ENCODE measurements at places on chromosomes 13 and 19.

DNA sequence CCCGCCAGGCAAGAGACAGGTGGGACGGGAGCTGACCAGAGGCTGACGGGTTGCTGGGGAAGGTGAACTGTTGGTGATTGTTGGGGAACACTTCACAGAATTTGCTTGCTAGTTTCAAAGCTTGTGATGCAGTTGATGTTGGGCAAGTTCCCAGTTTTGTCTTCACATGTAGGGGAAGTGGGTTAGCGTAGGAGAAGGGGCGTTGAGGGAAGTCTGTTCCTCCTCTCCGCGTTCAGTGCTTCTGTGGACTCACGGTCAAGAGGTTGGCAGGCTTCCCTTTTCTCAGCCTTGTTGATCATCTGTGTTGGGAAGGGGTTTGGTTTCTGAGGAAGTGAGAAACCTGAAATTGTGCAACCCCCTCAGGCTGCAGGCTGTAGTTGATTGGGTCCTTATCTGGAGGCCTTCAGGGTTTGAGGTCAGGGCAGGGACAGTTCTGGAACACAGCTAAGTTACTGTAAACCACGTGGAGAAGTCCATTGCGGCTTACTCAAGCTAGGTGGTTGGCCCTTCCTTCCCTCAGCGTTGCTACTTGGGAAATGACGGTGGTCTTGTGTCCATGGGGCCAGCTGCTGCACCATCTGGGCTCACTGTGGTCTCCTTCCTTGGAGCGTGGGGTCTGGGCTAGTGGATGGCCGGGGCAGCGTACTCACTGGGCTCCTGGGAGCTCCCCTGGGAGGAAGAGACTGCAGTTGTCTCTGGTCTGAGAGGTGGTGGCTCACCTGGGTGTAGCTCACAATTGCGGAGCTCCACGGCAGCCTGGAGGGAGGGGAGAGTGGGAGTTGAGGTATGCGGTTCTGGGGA is 7.5 kb downstream of the RPS9 start:
- DNase-seq: peak; percentile 100

DNA sequence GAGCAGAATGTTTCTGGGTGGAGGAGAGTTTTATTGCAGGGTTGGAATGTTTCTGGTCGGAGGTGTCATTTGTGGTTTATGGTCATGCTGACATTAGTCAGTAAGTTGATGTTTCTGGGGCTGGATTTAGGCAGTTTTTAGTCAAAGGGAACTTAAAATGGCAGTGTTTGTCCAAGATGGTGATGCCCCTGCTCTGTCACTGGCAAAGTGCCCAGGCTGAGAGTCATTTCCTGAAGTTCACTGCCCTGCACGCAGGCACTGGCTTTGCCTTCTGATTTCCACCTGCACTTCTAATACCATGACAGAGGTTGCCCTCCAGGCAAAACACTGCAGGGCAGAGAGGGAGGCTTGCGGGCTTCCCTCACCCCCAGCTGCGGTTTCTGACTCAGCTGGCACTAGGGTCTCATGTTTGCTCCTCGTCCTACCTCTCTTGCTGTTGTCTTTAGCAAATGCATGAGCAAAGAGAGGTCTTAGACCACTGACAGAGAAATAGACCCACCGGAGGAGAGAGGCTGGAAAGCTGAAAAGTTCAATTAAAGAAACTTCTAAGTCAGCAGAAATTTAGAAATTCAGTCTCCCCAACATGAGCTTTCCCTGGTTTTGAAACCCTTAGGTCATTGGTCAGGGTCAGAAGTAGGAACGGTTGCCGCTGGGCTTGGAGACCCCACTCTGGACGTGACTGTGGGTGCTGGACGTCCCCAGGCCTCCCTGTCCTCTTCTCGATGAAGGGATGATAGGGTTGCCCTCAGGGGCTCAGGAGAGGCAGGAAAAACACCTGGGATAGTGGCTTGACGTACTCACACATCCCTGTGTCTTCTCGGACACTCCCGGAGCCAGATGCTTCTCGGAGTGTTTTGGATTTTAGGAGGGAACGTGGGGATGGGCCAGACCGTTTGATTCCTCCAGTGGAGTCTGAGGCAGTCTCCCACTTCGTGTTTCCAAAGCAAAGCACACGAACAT is 26.3 kb downstream of the TMEM255B start:
- DNase-seq: no peak

- peak; percentile 33 for DNase-seq
These were observed at the start of gene ZFR2 for GRCh38 chr19:3868770-3869456. Gene ZFR2 (minus strand): TSS chr19:3869038. CDS start chr19:3869017, 21 bp downstream.

- DNase-seq: no peak
These were observed 115.8 kb downstream of the KATNAL1 start for GRCh38 chr13:30191491-30192100.

DNA sequence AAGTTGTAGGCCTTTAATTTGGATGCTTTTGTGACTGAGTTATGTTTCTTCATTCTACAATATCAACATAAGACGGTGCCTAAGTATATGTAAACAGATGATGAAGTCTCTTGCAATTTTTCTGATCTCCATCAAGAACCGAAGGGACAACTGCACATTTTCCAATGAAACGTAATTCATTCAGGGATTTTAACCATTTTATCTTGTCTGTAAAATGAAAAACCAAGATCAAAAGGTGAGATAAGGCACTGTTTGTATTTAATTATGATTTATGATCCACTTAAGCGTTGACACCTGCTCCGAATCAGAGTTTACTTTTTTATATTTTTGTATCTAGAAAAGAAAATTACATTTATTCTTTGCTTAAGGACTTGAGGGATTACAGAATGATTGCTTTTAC is 556.8 kb upstream of the ARGLU1 start:
- DNase-seq: no peak

DNA sequence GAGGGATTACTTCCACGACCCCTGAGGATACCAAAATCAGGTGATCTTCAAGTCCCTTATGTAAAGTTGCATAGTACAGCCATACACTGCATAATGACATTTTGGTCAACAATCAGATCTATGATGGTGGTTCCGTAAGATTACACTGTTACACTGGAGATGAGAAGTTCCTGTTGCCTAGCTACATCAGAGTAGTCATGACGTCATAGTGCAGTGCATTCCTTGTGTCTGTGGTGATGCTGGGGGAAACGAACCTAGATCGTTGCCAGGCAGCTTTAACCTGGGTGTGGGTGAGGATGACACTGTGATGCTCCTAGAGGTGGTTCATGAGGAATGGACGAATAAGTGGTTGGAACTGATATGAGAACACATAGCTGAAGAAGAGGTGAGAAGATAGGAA is 9.1 kb downstream of the ZNF610 start:
- DNase-seq: no peak

GRCh38 chr13:42380420-42381164 is 108.6 kb downstream of the AKAP11 start:
- peak; percentile 56 for DNase-seq

- DNase-seq: no peak
These were observed 54.0 kb downstream of the ALOX5AP start for GRCh38 chr13:30789166-30789862.

GRCh38 chr19:58150328-58150921 is at the start of gene ZNF329:
Gene ZNF329 (minus strand): TSS chr19:58150789. CDS start chr19:58129503, 21,286 bp downstream.
- peak; percentile 93 for DNase-seq

DNA sequence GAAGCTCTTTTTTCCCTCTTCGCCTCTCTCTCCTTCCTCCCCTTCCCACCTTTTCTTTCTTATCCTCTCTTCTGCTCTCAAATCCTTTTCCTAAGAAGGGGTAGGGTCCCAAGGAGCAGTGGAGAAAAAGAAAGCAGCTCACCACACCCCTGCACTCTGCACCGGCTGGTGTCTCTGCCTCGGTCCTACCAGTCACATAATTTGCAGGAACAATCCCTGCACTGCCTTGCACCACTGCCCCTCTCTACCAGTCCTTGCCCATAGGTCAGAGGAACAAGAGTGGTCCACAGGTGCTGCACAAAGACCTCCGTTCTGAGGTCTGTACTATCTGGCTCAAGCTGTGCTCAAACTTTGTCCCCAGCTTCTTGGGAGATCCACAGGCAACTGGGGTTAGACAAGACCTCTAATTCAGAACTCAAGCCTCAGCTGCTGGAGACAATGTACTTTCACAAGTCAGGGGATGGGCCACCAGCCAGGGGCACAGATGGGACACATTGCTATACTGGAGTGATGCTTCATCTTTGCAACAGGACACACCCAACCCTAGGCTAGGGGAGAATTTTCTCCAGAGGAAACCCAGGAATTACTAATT is 125.4 kb upstream of the ZNF507 start:
- DNase-seq: no peak

DNA sequence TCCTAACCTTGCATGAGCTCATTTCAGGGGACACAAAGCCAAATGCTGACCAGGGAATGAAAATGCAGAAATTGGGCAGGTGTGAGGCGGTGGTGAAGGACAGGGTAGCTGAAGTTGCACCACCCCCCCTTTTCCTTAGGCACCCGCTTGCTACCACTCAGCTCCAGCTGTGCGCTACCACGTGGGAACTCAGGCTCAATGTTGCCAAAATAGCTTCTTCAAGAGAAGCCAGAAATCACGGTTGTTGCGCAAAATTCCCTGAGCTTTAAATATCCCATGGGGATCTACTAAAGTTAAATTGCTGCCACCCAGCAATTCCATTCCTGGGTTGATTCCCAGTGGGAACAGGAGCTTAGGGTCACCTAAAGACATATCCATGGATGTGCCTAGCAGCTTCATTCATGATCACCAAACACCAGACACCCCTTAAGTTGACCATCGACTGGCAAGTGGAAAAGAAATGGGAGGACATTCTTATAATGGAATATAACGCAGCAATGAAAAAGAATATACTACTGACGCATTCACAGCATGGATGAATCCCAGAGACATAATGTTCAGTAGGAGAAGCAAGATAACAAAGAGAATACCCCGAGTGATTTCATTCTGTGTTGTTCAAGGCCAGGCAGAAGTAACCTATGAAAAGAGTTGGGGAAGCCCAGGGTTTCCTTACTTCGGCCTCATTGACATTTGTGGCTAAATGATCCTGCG is 12.8 kb upstream of the ADGRL1 start:
- no peak for DNase-seq

DNA sequence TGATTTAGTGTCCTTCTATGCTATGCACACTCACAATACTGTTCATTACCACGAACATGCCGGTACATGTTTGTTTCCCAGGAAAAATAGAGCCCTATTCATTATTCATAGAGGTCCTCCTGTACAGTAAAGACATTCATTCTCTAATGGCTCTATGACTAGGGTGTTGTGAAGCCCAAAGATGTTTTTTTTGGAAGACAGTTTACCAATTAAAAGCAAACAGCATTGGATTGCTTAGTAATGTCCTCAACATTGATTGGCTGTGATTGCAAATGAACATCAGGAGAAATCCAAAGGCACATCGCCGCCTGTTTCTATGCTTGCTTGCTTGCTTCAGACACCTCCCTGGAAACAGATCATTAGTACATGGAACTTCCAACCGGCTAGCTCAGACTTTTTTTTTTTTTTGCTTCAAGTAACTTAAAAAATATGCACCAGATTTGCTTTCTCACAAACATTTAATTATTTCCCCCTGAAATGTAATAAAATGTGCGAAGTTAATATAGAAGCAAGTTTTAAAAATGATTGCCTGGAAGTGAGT is 8.8 kb upstream of the GPC6 start:
- DNase-seq: no peak

DNA sequence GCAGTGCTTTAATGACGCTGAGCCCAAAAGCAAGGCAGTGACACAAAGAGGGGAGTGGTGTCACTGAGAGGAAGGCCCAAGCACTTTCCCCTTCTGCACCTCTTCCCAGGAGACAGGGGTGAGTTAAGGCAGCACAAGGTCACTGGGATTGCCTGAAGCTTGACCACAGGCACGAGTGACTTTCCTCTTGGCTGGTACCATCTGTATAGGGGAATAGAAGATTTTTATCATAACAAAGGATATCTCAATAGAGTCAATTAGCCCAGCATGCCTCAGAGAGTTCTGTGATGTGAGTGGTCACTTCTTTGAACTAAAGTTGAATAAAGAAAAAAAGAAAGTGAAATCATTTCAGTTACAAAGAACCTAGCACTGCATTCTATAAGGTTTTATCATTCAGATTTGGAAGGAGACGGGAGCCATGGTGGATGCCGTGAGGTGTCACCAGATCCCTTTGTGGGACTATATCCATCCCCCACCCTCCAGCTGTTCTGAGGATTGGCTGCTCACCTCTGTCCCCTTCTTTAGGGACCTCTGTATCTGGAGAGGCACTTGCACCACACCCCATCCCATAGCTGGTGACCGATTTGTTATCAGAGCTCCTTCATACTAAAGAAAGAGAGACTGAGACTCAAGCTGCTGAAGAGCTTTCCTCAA is 291.2 kb downstream of the DCT start:
- no peak for DNase-seq

DNA sequence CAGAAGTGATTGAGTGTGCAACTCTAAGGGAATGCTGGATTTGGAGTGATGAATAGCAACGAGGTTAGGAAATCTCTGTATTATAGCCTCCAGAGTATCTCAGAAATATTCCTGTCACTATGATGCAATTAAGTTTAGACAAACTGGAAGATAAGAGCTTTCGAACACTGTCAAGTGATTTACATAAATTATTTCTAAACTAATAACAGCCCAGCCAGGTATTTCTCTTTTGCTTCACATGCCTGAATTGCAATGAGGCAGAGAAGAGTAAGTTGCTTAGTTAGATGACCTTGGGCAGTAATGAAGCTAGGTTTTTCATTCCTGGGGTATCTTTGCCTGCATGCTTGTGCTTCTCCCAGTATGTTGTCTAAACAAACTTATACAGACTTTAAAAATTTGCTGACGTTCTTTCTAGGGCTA is 134.5 kb downstream of the LMO7 start:
- DNase-seq: no peak

DNA sequence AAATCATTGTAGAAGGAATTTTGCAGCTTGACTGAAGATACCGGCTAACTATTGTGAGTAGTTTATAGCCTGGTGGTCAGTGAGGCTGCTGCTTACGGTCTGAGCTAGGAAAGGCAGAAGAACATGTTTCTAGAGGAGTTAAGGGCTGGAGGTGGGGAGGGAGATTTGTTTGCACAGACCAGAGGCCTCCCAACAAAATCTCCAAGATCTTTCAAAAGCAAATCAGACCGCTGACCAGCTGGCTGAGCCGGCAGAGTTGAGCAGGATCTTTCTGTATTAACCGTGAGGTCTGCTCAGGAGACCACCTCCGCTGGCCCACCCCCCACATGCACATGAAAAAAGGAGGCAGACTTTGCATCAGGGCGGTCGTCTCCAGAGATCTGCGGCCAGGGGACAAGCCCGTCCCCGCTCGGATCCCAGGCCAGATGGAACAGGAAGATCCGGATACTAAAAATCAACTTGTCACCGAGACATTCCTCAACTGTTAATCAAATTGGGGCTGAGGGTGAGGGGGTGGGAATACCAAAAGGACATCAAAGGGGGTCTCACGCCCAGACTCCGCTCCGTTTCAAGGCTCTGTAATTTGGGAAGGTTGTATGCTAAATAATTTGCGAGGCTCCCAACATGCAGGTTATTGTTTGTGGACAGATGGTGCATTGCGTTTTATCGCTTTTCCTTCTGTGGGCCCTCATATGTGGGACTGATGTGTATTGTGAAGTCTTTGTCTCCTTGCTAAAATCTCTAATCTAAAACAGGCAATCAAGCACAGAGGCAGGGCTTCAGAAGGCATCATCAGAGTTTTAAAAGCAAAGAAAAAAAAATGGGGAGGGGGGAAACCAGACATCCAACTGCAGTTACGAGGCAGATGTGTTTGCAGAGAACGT is 319.0 kb downstream of the ZNF536 start:
- DNase-seq: no peak

- DNase-seq: no peak
These were observed 75.3 kb downstream of the ZNF536 start for GRCh38 chr19:30447553-30447870.

All from common myeloid progenitor, CD34-positive (primary cell).